Stimulated activated CD8-positive, alpha-beta memory T cell treated with anti-CD3 and anti-CD28 coated beads, Interleukin-12 subunit alpha, Interleukin-12 subunit beta, amount 100 ng/mL, for 4 hours (primary cell): ENCODE measurements at places on chromosomes 2 and 18.

DNA sequence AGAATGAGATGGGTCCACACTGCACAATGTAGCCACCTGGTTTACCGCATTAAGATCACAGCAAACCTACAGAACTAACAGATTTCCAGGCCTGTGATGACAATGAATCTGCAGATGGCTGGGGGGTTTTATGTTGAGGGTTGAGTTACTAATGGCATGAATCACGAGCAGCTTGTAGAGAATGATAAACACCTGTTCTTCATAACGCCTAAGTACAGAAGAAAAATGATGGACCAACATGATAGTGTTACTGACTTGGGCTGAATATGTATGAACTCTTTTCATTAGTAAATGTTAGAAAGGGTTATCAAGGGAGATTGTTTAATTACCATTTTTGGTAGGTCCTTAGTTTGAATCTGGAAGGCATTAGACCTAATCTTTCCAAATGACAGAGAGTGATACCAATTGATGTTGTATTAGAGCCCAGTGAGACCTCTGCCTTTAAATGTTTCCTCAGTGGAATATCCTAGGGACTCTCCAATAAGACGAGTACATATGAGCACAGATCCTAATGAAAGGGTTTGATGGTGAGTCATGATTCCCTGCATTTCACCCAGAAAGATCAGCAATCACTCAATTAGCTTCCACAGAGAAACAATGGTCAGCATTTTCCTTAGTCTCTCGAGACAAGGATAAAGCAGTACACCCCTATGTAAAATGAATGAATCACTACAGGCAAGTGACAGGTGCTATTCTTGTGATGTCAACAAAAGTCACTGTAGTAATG lies 243.8 kb downstream of the DLGAP1 start:
- DNase-seq, result no peak

DNA sequence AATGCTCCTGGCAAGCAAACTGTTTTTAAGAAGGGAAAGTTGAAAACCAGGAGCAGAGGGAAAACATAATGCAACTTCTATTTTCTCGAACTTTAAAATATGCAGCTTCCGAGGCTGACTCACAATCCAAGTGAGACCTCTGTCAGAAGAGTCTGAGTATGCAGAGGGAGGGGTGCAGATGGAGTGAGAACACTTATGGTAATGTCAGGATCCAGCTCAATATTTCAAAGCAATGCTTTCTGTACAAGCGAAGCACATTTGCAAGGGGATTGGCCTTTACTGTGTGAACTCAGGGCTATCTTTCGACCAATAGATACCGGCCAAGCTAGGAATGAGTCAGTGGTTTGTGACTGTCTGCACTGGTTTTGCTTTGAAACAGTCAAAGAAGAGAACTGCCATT lies 242.7 kb downstream of the CNTNAP5 start:
- DNase-seq, result no peak

DNA sequence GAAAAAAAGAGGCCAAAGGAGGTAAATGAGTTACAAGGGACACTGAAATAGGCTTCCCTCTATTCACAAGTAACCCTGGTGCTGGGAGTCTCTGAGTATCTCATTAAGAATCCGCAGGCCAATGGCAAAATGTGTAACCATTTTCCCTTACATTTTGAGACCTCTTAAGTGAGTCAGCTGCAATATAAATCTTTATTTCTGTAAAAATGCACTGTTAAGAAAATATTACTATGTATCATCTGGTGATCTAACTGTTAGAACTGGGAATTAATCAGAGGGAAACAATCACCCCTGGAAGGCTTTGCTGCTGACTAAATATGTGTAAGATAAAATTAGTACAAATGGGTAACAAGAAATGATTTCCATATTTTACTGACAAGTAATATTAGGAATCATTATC lies 483.1 kb upstream of the CHST9 start:
- DNase-seq, result no peak

DNA sequence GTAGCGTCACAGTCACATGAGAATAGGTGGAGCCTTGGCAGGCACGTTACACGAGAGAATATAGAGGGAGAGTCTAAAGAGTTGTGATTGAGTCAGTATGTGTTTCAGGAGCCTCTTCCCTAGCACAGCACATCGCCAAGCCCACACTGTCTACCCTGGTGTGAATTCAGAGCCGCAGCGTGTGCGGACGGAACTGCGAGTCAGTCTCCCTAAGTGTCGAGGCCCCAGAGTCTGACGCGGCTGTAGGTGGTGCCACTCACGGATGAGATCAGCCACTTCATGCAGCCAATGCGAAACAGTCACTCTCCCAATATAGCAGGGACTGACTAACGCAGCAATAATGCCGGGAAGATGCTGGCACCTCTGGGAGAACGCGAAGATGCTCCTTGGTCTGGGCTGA lies 587.3 kb upstream of the ID2 start:
- DNase-seq, result no peak

GRCh38 chr2:67616749-67617148 lies 219.6 kb downstream of the ETAA1 start:
- no peak for DNase-seq

DNA sequence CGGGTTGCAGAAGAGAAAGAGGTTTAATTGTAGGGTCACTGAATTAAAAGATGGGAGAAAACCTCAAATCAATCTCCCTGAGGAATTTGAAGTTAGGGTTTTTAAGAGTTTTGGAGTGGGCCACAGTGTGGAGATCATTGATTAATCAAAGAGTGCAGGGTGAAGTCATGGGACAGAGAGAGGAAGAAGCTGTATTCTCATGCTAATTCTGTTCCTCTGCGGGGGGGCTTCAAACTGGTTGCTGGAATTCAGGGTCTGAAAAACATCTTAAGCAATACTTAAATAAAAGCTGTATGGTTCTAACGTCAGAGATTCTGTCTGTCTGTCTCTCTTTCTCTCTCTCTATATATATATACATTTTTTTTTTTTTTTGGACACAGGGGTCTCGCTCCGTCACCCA lies 169.8 kb upstream of the SPATS2L start:
- no peak for DNase-seq

GRCh38 chr2:34368304-34368703 lies 769.2 kb upstream of the FAM98A start:
- DNase-seq, result no peak

DNA sequence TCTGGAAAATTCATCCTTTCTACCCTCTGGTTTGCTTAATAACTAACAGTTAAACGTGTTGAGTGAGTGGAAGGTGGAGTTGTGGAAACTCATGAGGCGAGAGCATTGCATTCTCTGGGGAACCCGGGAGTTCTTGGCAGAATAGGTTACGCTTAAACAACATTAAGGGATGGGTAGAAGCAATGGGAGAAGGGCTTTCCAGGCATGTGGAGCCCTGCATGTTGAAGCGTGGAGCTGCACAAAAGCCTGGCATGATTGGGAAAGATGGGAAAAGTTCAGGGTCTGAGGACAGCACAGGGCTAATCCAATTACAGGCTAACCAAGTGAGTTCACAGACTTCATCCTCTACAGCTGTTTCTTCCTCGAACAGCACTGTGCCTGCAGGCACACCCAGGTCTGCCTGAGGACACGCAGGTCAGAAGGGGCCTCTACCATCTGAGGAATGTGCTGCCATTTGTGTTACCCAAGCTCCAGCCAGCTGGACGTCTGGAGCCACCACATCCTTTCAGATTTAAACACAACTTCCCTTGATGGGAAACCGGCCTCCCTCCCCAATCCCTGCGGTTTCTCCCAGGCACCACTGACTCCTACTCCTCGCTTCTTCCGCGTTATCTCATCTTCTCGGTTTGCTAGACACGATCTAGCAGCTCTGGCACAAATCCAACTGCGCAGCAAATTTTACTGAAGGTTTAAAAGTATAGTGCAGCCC lies 164.2 kb downstream of the ANTXR1 start:
- no peak for DNase-seq

- no peak for DNase-seq
Observed at GRCh38 chr18:10306779-10307178, 147.7 kb upstream of the APCDD1 start.

DNA sequence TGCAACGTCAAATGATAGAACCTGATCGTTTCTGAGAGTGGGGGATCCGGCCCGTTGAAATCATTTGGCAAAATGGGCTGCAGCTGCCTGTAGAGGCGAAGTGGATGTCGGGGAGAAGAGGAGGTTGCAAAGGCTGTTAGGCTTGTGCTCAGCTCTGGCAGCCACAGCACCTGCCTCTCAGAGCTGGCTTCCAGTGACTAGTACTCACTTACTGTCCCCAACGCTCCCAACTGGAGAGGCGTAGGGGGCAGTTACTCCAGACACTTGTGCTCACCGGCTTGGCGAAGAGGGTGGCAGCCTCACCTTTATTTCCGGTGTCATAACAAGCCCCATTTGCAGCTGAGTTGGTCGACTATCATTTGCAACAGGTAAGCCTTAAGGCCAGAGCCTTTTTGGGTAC lies 37.9 kb downstream of the NCK2 start:
- no peak for DNase-seq

DNA sequence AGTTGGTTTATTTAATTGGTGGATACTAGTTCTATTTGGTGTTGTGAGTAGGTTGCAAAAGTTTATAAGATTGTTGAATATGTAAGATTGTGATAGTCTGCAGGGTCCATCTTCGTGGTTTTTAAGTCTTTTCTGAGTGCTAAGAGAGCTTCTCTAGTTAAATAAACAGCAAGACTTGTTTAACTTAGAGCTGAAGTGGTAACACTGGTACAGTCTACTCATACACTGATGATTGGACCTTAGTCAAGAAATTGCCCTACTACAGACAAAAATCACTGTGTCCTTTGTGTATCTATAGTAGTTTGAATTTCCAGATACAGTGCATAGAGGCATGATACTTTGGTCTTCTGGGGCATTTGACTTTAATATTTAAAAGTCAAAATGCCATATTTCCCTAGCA lies 94.6 kb downstream of the PHLPP1 start:
- no peak for DNase-seq

GRCh38 chr2:130764035-130764820 lies 8.9 kb downstream of the AMER3 start:
- DNase-seq, result no peak

GRCh38 chr18:61019338-61020301 lies 313.6 kb upstream of the CDH20 start:
- DNase-seq, result no peak

GRCh38 chr2:142991295-142991694 lies 113.8 kb downstream of the KYNU start:
- DNase-seq, result no peak
